ENCODE measurements at places on chromosomes 3 and 15.
A peak's percentile ranks its signal among the peaks of the same experiment; 100 is the strongest.

DNA sequence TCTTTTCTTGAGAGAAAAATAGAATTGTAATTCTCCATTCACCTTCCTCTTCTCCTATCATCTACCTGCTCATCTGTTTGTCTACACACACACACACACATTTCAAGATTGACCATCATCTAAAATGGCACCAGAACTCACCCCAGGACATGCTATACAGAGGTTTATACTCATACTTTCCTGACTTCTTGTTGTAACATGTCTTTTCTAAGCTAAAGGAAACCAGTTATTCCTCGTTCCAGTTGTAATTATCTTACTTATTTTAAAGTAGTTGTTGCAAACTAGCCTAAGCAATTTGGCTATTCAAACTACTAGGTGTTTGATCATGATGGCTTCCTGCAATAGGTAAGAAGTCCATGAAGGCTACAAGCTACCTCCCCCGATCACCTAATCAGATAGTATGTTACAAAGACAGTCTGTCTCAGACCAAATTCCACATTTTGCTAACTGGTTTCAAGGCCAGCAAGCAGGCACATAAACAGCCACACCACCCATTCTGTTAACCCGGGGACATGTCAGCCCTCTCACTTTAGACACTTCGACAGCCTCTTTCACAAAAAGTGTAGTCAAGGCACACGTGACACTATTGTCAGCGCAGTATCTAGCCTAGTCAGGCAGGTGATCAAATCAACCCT is 189.7 kb downstream of the SHQ1 start:
- H3K36me3 ChIP-seq: no peaks in the 10 kb centered on the region
- no peak overlapping the region for H3K27ac ChIP-seq
- no peaks in the 10 kb centered on the region for H3K4me1 ChIP-seq
- DNase-seq: no peak

- no peak overlapping the region for H3K27ac ChIP-seq
- peaks cover 23% of the 10 kb centered on the region for H3K27me3 ChIP-seq
- no peaks in the 10 kb centered on the region for H3K4me1 ChIP-seq
- no peak for DNase-seq
- H3K36me3 ChIP-seq: no peaks in the 10 kb centered on the region
Measured at GRCh38 chr15:100842756-100843730, 36.6 kb upstream of the ALDH1A3 start.

DNA sequence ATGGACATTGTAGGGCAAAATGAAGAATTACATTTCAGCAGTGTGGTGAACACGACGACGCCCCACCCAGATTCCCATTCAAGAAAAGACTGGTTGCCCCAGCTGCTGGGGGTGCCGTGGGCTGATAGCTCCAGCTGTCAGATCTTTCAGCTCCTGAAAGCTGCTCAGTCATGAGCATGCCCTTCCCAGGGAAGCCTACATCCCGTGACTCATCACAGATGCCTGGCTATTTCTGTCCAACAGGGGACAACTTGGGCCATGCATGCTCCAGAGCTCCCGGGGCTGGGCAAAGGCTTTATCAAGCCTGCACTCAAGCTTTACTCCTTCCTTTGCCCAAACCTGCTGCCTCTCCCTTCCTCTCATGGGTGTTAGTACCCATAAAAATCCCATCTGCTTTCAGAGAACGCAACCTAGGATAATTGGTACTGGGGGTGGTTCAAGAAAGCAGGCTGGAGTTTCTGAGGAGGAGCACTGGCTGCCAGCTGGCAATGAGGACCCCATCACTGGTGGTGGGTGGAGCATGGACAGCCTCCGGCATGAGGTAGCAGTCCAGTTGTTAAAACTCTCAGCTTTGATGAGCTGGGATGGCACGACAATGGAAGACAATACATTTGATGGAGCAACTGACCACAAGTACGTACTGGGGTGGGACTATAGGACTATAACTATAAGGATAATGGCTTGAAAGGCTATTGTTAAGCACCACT is 16.4 kb upstream of the ST8SIA2 start:
- peaks cover 8% of the 10 kb centered on the region for H3K27me3 ChIP-seq
- no peak for DNase-seq
- H3K36me3 ChIP-seq: no peaks in the 10 kb centered on the region
- no peak overlapping the region for H3K27ac ChIP-seq
- no peaks in the 10 kb centered on the region for H3K4me1 ChIP-seq

DNA sequence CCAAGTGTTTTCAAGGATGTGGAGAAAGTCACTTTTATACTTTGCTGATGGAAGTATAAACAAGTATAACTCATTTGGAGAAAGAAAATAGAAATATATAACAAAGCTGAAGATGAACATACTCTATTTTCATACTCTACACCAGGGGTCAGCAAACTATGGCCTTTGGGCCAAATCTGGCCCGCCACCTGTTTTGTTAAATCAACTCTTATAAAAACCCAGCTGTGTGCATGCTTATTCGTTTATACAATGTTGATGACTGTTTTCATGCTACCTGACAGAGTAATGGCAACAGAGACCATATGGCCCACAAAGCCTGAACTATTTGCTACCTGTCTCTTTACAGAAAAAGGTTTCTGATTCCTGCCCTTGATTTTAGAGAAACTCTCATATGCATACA is 124.0 kb downstream of the NR1D2 start:
- no peak overlapping the region for H3K27ac ChIP-seq
- no peaks in the 10 kb centered on the region for H3K27me3 ChIP-seq
- no peaks in the 10 kb centered on the region for H3K4me1 ChIP-seq
- no peak for DNase-seq
- no peak overlapping the region for H3K4me3 ChIP-seq

DNA sequence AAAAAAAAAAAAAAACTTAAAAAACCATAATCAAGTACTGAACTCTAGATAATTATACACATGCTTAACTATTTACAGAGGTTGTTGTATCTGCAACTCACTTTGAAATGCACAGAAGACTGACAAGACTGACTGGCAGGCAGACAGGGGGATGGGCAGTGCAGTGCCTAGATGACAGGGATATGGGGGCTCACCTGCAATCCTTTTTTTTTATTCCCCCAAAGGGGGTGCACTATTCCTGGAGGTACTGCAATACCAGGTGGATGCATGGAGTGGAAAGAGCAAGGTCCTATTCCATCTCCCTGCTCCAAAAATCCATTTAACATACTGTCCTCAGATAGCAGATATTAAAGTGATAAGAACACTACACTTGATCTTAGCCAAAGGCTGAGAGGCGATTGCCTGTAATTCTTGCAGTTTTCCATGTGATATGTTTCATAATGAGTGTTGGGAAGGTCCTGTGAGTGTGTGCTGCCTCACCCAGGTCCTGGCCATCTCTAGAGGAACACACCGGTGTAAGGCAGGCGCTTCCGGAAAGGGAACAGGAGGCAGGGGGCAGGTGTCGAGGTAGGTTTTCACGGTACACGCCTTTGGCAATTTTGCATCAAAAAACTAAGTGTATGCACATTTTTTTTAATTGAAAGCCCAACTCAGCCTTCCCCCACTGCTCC is 22.7 kb downstream of the SEC61A1 start:
- peak overlapping the region; percentile 81 for H3K4me3 ChIP-seq
- peaks cover 6% of the 10 kb centered on the region for H3K36me3 ChIP-seq
- no peak overlapping the region for H3K27ac ChIP-seq
- no peaks in the 10 kb centered on the region for H3K27me3 ChIP-seq
- DNase-seq: no peak
- peaks cover 17% of the 10 kb centered on the region for H3K4me1 ChIP-seq

DNA sequence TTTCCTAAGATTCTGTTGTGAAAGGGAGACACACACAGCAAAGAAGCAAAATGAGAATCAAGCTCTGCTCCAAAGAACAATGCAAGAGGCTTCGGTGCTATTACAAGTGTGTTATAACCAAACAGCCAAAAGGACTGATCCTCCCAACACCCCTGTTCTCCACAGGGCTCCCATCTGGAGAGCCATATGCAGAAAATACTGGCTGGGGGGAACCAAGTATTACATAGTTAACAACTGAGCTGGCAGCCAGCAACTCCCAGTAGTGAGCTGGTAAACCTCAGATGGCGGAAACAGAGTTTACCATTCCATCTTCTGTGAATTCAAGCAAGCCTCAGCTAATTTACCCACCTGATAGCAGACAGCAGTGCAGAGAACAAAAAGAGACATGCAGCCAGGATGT is 156.4 kb downstream of the NTRK3 start:
- no peaks in the 10 kb centered on the region for H3K4me1 ChIP-seq
- H3K27ac ChIP-seq: no peak overlapping the region
- H3K4me3 ChIP-seq: no peak overlapping the region
- no peak for DNase-seq
- H3K36me3 ChIP-seq: no peaks in the 10 kb centered on the region
- no peaks in the 10 kb centered on the region for H3K27me3 ChIP-seq

- H3K27me3 ChIP-seq: no peaks in the 10 kb centered on the region
- H3K36me3 ChIP-seq: peaks cover 6% of the 10 kb centered on the region
Measured at GRCh38 chr15:100566850-100567628, 34.9 kb downstream of the LINS1 start.

DNA sequence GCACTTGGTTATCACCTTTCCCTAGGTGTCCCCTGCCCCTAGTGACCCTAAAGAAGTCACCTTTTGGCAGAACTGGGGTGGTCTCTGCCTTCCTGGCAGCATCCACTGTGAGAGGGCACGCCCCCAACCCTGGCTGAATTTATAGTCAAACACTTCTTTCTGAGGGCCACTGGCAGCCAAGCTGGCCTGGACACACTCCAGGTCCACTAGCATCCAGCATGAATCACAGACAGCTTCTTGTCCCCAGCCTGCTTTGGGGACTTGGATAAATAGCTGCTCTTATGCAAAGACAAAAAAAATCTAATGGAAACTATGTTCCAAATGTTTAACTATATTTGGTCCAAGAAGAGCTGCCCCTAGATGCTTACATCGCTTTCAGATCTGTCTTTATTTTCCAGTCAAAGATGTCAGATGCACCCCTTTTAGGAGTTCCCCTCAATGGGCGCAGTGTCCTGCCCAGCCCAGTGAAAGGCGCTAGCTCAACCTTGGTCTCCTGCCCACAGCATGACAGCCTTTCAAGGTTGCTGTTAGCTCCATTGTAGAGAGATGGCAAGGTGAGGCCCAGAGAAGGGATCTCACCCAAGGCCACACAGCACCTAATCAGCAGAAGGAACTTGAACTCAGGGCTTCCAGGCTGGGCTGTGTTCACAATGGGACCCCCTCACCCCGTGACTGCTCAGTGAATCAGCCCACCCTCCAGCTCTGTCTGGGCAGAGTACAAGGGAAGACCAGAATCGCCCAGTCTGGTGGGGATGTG is 7.0 kb downstream of the RASL12 start:
- H3K4me3 ChIP-seq: no peak overlapping the region
- no peaks in the 10 kb centered on the region for H3K4me1 ChIP-seq
- DNase-seq: no peak
- no peak overlapping the region for H3K27ac ChIP-seq
- peaks cover 11% of the 10 kb centered on the region for H3K27me3 ChIP-seq
- no peaks in the 10 kb centered on the region for H3K36me3 ChIP-seq

- H3K4me1 ChIP-seq: peaks cover 17% of the 10 kb centered on the region
- peak overlapping the region; percentile 4 for H3K4me3 ChIP-seq
- no peaks in the 10 kb centered on the region for H3K36me3 ChIP-seq
- DNase-seq: no peak
- H3K27me3 ChIP-seq: peaks cover 37% of the 10 kb centered on the region
Measured at GRCh38 chr15:52292780-52293392, 2.7 kb downstream of the MYO5C start.

DNA sequence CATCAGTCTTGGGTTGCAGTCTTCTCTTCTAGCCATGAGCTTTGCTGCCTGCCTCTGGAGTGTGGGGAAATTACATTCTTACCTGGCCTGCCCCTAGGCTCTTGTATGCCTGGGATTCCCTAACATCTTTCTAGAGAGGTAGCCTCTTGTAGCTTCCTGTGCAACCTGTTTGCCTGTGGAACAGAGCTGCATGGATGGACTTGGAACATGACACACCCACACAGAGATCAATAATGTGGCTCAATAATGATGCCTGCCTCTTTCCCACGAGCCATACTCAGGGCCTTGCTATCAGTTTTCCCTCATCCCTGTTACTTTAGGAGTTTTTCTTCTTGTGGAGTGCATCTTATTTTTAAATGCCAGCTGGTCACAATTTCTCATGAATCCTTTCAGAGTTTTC is 11.4 kb downstream of the CHCHD6 start:
- H3K36me3 ChIP-seq: no peaks in the 10 kb centered on the region
- peaks cover 20% of the 10 kb centered on the region for H3K4me1 ChIP-seq
- H3K27me3 ChIP-seq: no peaks in the 10 kb centered on the region
- H3K4me3 ChIP-seq: no peak overlapping the region
- DNase-seq: no peak

- H3K4me1 ChIP-seq: peaks cover 4% of the 10 kb centered on the region
- no peak overlapping the region for H3K4me3 ChIP-seq
- no peak overlapping the region for H3K27ac ChIP-seq
- no peaks in the 10 kb centered on the region for H3K36me3 ChIP-seq
Measured at GRCh38 chr15:99268431-99268830, 17.1 kb downstream of the LRRC28 start.

DNA sequence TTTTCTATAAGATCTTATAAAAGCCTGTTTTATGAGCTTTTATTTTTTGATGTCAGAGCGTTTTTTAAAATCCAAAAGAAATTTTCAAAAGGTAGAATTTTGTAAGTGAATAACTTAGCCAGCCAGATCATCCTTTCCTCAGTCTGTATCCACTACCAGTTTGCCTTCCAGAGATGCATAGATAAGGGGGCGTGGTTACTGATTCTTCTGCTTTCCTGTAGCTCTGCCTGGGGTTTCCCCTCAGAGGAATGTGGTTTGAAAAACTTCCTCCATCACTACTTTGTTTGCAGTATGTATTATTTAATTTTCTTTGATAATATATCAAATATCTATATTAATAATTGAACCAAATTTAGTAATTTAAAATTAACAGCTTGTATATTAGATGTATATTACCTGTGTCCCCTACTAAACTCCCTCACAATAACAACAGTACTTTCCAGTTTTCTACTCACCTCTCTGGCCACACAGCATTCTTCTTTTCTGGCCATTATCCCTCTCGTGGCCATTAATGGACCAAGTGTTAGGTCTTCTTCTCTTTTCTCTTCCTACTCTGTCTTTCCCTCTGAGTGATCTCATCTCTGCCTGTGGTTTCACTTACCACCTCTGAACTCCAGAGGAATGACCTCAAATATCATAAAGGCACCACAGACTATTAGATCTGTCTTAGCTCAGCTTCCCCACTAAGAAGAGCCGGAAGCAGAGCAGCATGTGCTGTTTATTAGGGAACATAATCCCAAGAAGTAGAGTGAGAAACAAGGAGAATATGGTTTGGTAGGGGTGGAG is 239.7 kb downstream of the UBE2E2 start:
- H3K4me1 ChIP-seq: peaks cover 65% of the 10 kb centered on the region
- H3K36me3 ChIP-seq: no peaks in the 10 kb centered on the region
- peak; percentile 62 for DNase-seq
- H3K27ac ChIP-seq: peak overlapping the region; percentile 38
- H3K27me3 ChIP-seq: no peaks in the 10 kb centered on the region
- H3K4me3 ChIP-seq: no peak overlapping the region

DNA sequence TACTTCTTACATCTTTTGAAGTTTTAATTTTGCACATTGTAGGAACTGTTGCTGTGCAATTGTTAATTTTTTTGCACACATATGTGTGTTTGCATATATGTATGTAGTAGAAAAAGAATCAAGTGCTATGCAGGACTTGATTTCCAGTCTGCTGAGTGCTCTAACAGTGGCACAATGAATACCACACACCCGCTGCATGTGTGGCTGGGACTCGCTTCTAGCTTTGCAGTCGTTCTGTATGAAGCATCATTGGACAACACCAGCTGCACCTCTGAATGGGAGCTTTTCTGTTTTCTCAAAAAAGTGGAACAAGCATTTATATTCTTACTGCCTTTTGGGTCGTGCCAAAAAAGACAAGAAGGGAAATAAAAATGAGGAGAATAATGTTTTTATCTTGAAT is 564.7 kb downstream of the FOXP1 start:
- H3K4me1 ChIP-seq: peaks cover 37% of the 10 kb centered on the region
- no peak for DNase-seq
- H3K4me3 ChIP-seq: no peak overlapping the region
- H3K36me3 ChIP-seq: peaks cover 31% of the 10 kb centered on the region
- H3K27ac ChIP-seq: no peak overlapping the region
